Forelimb muscle (tissue), 1 donor: ENCODE measurements at places on chromosomes 6 and 20.

- DNase-seq, result no peak
Observed at GRCh38 chr6:81808851-81809570, 56.5 kb upstream of the TENT5A start.

DNA sequence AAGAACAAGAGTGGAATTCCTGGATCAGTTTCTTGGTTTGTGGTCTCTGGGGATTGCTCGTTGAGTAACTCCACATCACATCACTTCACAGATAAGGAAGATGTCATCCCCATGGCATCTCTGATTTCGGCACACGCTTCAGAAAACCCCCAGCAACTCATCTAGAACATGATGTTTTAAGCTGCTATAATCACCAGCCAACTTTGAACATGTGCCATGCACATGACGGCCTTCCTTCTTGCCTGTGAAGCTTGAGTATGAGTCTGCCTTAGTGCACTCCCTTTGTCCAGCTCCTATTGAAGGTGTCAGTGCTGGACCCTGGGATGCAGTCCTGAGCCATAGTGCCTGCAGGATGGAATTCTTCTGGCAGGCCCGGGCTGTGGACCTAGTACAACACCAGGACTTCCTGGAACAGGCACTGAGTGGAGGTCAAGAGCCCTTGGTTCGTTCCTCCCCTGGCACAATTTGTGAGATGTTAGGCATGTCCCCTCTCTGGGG lies 231.5 kb upstream of the SUPT3H start:
- no peak for DNase-seq

- DNase-seq, result no peak
Observed at GRCh38 chr6:2208468-2208867, 36.9 kb downstream of the GMDS start.

- no peak for DNase-seq
Observed at GRCh38 chr6:111428811-111429210, 54.2 kb downstream of the REV3L start.

- DNase-seq, result no peak
Observed at GRCh38 chr6:150001295-150002008, 23.9 kb downstream of the RAET1L start.

- no peak for DNase-seq
Observed at GRCh38 chr6:37878150-37878710, 58.7 kb downstream of the ZFAND3 start.

- DNase-seq, result no peak
Observed at GRCh38 chr6:77456531-77457248, 6.6 kb downstream of the HTR1B start.

DNA sequence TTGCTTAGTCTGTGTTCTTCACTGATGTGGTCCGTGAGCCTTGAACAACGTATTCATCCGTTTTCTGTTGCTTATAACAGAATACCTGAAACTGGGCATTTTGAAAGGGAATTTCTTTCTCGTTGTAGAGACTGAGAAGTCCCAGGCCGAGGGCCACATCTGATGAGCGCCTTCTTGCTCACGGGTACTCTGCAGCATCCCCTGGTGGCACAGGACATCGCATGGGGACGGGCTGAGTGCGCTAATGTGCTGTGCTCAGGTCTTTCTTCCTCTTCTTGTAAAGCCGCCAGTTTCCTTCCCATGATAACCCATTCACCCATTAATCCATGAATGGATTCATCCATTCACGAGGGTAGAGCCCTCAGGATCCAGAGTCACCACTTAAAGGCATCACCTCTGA lies 161.0 kb downstream of the NFATC2 start:
- no peak for DNase-seq

- DNase-seq, result no peak
Observed at GRCh38 chr6:34723203-34723602, 26.6 kb upstream of the ILRUN start.

- no peak for DNase-seq
Observed at GRCh38 chr6:81894788-81895271, 142.3 kb upstream of the TENT5A start.

DNA sequence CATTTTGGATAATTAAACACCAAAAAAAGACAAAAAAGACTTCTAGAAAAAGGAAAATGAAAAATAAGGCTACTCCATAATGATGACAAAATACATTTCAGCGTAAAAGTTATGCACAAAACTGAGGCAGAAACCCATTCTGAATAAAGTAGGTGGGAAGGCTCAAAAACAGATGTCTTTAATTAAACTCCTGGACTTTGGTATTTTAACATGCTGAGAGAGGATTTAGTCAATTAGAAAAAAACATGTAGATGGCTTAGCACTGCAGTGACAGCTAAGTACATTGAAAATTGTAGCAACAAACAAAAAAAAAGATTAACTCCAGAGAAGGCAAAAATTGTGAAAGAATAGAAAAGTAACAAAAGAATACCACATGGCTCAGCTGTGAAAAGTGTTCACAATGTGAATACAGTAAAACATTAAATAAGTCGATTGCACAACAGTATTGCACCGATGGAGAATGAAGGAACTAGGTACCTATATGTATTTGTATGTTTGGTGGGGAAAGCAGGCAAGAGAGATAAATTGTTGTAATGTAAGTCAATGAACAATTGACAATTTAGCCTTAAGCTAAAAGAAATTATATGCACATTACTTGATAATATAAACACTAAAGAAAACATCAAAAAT lies 59.5 kb downstream of the TBC1D32 start:
- DNase-seq, result no peak

DNA sequence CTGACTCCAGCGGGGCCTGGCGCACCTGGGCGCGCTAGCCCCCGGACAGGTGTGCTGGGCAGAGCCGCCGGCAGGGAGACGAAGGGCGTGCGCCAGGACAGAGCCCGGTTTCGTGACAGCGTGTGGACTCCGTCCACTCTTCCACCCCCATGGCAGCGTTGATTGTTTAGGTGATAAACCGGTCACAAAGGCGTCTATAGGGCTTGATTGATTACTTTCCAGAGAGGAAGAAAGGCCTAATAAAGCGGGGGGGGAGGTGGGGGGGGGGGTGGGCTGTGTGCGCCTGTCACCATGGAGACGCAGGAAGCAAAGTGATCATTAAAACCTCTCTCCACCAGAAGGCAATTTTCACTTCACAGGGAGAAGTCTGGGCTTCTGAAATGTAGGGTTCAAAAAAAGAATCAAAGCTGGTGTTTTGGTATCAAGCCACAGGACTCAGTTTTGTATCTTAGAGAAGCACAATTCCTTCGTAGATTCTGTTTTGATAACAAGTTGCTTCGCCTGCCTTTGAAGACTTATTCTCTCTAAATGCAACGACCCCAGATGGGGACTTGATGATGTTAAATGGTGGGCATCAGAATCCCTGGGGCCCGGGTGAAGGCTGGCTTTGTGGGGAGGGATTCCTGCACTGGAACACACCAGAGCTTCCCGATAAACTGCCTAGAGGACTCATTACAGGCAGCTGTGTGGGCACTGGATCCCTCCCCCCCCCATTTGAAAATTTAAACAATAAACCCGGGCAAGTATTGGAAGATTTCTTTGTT lies 1.4 kb downstream of the PHACTR3 start:
- no peak for DNase-seq

DNA sequence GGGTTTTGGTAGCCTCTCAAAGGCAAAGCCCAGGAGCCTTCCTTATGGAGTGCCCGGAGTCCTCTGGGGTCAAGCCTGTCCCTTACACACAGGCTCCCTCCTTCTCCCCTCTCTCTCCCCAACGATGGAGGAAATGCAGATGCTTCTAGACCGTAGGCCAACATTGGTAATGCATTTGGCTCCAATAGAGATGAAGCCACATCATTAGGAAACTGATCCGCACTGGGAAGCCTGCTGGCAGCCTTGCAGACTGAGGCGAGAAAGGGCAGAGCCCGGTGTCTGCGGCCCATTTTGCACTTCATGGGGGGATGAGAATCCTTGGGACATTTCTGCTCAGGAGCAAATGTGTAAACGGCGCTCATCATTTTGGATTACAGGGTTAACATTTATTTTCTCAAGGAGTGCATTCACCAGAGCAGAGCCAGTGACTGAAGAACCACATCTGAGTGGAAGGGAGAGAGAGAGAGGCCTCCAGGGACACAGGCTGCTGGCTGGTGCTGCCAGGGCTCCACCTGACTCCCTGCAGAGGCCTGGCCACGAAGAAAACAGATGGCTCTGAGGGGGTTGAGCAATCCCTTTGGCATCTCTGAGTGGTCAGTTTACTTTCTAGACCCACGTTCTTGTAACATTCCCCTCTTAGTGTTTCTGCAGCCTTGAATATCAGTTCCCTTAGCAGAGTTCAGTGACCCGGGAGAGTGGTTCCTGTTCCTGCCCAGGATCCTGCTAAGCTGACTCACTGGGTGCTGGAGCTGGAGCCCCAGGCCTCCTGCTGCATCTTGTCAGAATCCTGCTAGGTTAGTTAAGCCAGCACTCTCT lies 4.4 kb upstream of the CST3 start:
- DNase-seq, result no peak

DNA sequence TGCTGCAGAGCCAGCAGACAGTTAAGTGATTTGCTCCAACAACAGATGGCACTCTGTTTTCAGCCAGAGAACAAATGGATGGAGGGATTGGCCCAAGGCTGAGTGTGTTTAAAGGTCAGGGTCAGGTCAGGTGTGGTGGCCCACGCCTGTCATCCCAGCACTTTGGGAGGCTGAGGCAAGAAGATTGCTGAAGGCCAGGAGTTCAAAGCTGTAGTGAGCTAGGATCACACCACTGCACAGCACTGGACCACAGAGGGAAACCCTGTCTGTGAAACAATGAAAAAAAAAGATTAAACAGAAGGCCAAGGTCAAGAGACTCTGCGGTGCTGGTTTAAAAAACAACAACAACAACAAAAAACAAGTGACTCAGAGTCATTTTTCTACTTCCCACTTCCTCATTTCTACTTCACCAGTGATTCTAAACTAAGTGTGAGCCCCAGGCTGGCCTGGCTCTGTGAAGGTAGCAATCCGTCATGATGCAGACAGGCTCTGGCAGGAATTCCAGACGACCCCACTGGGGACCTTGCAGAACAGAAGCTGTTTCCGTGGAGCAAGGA lies 42.5 kb upstream of the ARMC2 start:
- DNase-seq, result no peak
